ENCODE measurements at places on chromosomes 4 and X.

DNA sequence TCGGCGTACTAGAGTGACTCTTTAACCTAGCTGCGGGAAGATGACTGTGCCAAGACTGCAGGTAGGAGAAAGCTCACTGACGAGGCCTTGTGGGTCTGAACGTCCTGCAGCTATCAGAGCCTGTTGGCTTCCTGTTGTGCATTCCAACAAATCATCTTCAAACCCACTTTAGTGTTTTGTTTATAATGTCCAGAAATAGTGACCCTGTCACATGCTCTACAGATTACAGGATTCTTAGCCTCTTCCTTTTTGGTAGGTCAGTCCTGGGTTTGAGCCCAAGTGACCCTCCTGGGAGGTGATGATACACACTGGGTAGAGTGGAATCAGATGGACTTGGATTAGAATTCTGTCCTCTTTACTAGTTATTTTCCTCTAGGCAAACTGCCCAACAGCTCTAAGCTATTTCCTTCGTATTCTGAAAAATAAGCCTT lies 33.2 kb downstream of the HTT start:
- DNase-seq = no peak

DNA sequence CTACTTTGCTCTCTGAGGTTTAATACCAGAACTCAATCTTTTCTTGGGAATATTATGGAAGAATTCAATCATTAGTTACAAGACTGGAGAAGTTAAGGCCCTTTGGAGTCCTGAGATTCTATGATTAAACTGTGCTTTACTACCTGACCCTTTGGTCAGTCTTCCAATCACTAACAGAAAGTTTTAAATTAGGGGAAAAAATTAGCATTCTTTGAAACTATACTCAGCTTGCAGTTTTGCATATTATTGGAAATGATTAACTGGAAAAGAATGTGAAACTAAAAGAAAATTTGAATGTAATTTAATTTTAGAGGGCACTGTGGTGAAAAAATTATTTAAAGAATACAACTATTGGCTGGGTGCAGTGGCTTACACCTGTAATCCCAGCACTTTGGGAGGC lies 18.7 kb upstream of the GPR34 start:
- DNase-seq = no peak

- no peak for DNase-seq
Observed at GRCh38 chr4:110678517-110679227, 55.8 kb upstream of the PITX2 start.

DNA sequence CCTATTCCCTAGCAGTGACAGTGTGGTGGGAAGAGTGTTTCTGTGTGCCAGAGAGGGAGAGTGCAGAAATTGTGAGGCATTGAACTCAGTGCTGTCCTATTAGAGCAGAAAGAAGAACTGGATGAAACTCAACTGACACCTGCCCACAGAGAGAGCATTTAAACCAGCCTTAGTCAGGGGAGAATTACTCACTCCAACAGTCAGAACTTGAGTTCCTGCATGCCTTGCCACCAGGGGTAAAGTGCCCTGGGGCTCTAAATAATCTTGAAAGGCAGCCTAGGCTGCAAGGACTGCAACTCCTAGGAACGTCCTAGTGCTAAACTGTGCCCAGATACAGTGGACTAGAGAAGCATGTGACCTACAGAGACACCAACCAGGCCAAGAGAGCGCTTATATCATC lies 12.8 kb downstream of the CYSLTR1 start:
- no peak for DNase-seq
